C1 segment of cervical spinal cord (tissue), 14 donors: ENCODE measurements at places on chromosomes 6 and 20.
A peak's percentile ranks its signal among the peaks of the same experiment; 100 is the strongest.

DNA sequence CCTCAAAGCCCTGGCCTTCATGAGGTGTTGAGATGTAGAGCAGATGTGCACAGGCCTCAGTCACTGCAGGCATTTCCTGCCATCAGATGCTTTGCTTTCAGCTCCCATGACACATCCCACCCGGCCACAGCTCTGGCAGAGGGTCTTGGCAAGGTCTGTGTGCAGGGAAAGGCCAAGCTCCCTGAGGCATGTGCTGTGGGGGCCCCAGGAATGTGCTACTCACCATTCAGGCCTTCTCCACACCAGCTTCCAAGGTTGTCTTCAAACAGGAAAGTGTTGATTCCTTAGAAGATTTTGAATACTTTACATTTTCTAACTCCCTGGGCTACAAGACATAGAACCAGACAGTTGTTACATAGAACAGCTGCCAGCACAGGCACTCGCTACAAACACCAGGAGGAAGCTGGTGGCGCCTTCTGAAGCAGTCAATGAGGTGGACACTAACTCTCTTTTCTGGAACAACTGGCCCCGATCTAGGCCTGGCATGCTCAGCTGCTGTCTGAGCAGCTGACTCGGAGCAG is 27.8 kb downstream of the CASS4 start:
- DNase-seq = no peak

- DNase-seq = no peak
These were observed 240.5 kb upstream of the MAN1A1 start for GRCh38 chr6:119590066-119590465.

- DNase-seq = no peak
These were observed 539 bp upstream of the BHLHE23 start for GRCh38 chr20:63007360-63007645.

- no peak for DNase-seq
These were observed 140.3 kb downstream of the NFATC2 start for GRCh38 chr20:51402201-51402600.

GRCh38 chr20:4894409-4894808 is 106.9 kb downstream of the SLC23A2 start:
- DNase-seq = no peak

GRCh38 chr6:165881806-165882205 is 218.8 kb upstream of the PDE10A start:
- DNase-seq = no peak

GRCh38 chr6:78530208-78530607 is 337.1 kb upstream of the IRAK1BP1 start:
- DNase-seq = no peak

GRCh38 chr20:58155148-58155925 is 73.1 kb downstream of the ANKRD60 start:
- DNase-seq = no peak

DNA sequence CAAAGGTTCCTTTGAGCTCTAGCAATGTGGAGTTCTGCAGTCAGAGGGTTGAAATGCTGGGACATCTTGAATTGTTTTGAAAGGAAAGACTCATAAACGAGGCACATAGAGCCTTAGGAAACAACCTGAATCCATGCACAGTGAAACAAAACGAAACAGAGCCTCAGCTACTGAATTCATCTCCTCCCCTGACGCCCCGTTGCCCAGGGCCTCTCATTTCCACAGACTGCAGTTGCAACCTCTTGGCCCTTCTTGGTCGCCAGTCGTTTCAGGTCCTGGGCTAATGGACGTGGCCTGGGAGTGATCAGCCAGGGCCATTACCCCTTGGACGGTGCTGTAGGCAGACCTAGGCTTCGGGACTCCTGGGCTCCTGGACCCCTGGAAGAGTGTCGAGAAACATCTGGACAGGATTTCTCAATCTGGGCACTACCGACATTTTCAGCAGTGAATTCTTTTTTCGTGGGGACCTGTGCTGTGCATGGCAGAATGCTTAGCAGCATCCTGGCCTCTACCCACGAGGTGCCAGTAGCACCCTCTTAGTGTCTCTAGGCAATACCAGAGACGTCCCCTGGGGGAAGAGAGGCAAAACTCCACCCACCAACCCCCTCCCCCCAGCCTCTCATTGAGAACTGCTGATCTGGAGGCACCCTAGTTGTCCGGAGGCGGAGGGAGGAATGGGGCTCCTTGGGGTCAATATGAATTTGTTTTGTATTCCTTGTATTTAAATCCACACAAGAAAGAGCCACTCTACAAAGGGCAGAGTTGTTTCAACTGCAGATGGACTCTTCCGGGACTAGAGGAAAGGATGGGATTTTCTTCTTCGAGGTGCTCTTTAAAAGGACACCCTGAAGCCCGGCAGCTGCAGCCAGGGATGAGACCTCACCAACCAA is 50.2 kb downstream of the TMEM242 start:
- no peak for DNase-seq

GRCh38 chr6:100809346-100809745 is 71.8 kb downstream of the ASCC3 start:
- DNase-seq = no peak

DNA sequence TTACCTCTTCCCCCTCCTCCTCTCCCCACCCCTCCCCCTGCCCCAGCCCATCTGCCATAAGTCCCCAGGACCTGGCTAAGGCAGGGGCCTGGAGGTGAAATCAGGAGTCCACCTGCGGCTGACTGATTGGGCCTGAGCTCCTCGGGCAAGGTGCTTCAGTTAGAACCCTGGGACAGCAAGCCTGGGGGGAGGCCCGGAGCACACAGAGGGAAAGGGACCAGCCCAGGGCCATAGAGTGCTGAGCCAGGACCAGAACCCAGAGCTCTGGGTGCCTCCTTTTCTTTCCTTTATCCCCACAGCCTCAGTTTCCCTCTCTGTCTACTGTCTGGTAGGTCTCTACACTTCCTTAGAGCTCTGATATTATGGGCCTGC is 35.7 kb upstream of the VEGFA start:
- no peak for DNase-seq

GRCh38 chr6:142213402-142213801 is 66.3 kb downstream of the VTA1 start:
- DNase-seq = no peak

GRCh38 chr6:48883116-48883515 is 579.9 kb downstream of the MMUT start:
- DNase-seq = no peak

DNA sequence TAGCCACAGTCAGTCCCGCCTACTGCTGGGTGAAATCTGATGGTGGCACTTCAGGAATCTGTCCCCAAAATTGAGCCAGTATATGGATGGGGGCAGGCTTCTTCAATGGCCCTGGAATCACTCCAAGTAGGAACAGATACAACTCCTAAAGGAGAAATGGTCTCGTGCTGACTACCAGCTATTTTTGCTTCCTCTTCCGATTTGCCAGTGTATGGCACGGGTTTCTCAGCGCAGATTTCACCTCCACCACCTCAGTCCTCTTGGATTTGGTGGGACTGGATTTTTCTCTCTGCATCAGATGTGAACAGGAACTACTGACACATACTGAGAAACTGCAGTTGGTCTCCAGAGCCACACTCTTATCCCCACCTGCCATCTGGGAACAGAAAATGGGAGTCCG is 27.2 kb downstream of the PNPLA1 start:
- DNase-seq = no peak

DNA sequence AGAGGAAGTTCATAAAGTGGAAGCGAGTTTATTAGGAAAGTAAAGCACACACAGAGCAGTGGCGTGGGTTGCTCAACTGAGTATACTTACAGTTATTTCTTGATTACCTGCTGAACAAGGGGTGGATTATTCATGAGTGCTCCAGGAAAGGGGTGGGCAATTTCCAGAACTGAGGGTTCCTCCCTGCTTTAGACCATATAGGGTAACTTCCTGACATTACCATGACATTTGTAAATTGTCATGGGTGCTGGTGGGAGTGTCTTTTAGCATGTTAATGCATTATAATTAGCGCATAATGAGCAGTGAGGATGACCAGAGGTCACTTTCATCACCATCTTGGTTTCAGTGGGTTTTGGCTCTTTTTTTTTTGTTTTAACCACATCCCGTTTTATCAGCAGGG is 29.8 kb downstream of the PDYN start:
- DNase-seq = no peak

- peak; percentile 70 for DNase-seq
These were observed 891 bp upstream of the POU3F2 start for GRCh38 chr6:98833307-98834059.

DNA sequence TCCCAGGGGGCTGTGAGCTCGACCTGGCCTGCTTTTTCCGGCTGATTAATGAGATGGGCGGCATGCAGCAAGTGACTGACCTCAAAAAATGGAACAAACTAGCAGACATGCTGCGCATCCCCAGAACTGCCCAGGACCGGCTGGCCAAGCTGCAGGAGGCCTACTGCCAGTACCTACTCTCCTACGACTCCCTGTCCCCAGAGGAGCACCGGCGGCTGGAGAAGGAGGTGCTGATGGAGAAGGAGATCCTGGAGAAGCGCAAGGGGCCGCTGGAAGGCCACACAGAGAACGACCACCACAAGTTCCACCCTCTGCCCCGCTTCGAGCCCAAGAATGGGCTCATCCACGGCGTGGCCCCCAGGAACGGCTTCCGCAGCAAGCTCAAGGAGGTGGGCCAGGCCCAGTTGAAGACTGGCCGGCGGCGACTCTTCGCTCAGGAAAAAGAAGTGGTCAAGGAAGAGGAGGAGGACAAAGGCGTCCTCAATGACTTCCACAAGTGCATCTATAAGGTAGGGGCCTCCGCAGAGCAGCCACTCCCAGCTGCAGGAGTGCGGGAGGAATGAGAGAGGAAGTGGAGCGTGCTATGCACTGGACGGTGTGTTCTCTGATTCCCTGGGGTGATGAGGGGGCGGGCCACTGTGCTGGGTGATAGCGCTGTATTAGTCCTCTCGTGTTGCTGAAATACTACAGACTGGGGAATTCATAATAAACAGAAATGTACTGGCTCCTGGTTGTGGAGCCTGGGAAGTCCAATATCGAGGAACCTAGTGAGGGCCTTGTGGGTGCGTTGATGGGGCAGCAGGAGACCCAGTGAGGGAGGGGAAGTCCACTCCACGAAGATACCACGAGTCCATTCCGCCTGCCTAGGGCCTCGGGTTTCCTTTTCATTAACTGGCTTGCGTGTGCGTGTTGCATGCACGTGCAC is 161.7 kb downstream of the DTNBP1 start:
- DNase-seq = no peak
